Stimulated activated CD4-positive, alpha-beta T cell treated with anti-CD3 and anti-CD28 coated beads, Interleukin-15, amount 100 ng/mL, for 24 hours (primary cell): ENCODE measurements at places on chromosomes 2 and 18.
A peak's percentile ranks its signal among the peaks of the same experiment; 100 is the strongest.

DNA sequence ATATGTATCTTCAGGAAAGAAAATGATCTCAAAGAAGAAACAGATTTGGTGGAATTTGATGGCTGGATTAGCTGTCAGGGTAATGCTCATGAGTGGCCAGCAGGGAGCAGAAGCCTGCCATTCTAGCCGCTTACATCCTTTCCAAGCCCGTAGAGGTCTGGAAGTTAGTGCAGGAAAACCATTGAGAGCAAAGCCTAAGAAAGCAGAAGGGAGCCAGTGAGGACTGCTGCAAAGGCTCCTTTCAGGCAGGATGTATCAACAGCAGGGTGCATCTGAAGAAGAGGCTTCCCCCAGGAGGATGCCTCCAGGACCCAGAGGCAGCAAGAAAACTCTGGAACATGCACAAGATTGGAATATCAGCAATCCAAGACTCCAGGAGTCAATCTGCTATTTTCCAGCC lies 22.9 kb upstream of the LBH start:
- peak; percentile 56 for DNase-seq

- DNase-seq, result no peak
Measured at GRCh38 chr18:30855762-30856161, 186.8 kb downstream of the DSC3 start.

- DNase-seq, result no peak
Measured at GRCh38 chr2:157696036-157696435, 67.4 kb upstream of the ACVR1C start.

GRCh38 chr18:23822590-23823385 lies 133.5 kb downstream of the LAMA3 start:
- no peak for DNase-seq

DNA sequence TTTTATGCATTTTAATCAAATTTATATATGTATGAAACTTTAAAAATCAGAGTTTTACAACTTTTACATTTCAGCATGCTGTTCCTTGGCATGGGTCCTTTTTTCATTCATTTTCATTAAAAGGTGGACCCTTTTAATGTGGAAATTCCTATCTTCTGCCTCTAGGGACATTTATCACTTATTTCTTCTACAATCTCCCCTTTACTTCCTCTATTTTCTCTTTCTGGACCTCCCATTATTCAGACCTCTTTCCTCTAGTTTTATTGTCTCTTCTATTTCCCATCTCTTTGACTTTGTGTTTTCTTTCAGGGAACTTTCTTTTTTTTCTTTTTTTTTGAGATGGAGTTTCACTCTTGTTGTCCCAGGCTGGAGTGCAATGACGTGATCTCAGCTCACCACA lies 5.7 kb downstream of the PROC start:
- DNase-seq, result no peak

DNA sequence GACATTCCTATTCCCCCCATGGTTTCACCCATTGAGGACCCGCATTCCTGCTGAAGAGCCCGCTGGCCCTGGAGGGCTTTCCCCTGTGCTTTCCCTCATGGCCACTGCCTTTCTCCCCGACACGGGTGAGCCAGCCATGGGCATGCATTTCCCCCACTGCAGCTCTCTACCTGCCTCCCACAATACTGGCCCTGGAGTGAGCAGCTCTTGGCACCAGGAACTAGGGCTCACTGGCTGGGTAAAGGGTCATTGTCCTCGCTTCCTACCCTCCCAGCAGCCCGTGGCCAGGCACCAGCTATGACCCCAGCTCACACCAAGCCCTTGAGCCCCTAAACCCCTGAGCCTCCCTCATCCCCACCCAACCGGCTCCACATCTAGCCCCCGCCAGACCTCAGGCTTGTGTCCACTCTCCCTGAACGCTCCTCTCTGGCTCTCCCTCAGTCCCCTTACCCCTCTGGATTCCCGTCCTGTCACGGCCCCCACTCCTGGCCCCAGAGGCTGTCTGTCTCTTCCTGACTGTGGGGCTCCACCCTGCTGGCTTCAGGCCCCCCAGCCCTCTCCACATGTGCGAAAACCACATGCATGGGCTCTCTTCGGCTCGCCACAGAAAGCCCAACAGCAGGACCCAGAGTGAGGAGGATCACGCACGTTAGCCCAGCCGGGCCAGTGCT lies 199.8 kb downstream of the ZFP36L2 start:
- DNase-seq, result no peak

DNA sequence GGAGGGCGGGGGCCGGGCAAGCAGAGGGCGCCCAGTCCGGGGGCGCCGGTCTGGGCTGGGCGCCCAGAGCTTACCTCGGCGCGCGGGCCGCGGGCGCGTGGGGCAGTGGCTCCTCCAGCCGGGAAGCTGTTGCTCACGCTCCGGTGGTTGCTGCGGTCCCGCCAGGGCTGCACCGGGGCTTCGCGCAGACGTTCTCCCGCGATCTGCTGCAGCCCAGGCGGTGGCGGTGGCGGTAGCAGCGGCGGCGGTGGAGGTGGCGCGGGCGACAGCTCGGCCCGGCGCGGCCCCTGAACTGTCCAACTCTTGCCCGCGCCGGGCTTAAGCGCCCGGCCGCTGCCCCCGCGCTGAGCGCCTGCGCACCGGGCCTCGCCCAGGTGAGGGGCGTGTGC lies 391 bp downstream of the ZNF385B start:
- DNase-seq, result peak; percentile 20

- DNase-seq, result no peak
Measured at GRCh38 chr2:128320192-128320905, 1.7 kb upstream of the HS6ST1 start.

GRCh38 chr2:111121828-111122630 lies 1.3 kb downstream of the BCL2L11 start:
- peak; percentile 87 for DNase-seq

- no peak for DNase-seq
Measured at GRCh38 chr2:84297155-84297554, 161.9 kb downstream of the SUCLG1 start.

- DNase-seq, result no peak
Measured at GRCh38 chr2:98913916-98914712, 21.9 kb downstream of the CRACDL start.

- no peak for DNase-seq
Measured at GRCh38 chr2:168220965-168221819, 26.2 kb downstream of the STK39 start.

DNA sequence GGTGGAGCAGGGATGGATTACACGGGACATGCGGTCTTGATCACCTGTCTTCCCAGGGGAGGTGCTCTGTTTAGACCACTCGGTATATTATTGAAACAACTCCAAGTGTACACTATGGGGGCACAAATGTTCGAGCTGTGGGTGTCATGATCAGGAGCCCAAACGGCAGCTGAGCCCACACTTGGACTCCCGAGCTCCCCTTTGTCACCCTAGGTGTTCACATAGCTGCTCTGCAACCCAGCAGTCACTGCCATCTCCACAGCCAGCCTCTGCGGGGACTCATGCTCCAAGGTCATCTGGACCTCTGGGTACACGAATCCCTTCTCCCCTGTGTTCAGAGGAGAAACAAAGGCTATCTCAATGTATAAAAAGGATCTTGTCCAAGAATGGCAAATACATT lies 46.0 kb downstream of the CAPN13 start:
- DNase-seq, result no peak

- DNase-seq, result no peak
Measured at GRCh38 chr18:13412901-13413300, 194.3 kb downstream of the LDLRAD4 start.

GRCh38 chr18:9577361-9577760 lies 37.0 kb downstream of the PPP4R1 start:
- DNase-seq, result no peak

DNA sequence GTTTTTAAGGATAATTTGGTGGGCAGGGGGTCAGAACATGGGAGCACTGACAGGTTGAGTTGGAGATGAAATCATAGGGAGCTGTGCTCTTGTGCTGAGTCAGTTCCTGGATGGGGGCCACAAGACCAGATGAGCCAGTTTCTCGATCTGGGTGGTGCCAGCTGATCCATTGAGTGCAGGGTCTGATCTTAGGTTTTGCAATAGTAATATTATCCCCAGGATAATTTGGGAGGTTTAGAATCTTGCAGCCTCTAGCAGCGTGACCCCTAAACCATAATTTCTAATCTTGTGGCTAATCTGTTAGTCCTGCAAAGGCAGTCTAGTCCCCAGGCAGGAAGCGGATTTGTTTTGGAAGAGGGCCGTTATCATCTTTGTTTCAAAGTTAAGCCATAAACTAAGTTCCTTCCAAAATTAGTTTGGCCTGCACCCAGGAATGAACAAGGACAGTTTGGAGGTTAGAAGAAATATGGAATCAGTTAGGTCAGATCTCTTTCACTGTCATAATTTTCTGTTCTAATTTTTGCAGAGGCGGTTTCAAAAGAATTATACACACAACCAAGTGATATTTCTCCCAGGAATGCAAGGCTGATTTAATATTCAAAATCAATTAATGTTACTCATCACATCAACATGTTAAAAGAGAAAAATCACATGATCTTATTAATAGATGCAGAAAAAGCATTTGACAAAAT lies 23.0 kb downstream of the DBI start:
- no peak for DNase-seq

GRCh38 chr2:233477548-233478433 lies 88.8 kb downstream of the USP40 start:
- no peak for DNase-seq

DNA sequence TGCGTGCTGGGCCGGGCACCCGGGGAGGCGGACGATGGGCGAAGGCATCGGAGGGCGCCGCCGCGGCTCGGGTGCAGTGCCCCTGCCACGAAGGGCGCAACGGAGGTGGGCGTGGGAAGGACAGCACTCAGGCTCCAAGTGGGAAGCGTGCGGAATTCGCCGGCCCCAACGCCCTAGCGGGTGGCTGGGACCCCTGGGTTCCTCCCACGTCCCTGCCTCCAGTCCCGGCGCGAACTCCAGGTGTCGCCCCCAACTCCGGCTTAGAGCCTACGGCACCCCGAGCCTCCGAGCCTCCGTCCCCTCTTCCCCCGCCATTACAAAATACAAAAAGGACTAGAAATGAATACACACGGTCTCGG lies 1.3 kb downstream of the CYP27C1 start:
- no peak for DNase-seq

DNA sequence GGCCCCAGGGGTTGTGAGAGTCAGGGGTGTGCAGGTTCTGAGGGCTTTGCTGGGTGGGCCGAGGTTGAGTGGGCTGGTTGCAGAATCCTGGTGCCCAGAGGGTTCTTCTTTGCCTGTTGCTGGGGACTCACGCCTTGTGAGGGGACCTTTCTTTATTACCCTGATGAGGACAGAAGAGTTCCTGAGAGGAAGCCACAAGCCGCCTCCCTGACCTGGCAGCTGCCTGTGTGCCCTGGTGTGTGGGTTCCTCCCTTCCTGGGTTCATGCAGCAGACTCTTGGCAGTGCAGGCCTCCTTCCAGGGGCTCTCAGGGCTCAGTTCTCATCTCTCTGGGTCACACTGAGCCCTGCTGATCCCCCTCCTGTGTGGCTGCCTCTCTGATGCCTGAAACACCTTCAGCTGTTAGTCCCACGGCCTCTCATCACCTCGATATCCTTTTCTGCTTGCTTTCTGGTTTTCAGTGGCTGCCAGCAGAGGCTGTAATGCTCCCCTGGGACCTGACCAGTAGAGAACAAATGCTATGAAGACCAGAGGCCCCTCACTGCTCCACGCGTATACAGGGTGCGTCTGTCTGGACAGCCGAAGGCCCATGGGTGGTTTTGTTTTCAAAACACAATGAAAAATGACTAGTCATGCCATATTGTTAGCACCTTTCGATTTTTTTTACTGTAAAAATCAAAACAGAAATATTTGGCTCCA lies 191.3 kb downstream of the AGAP1 start:
- no peak for DNase-seq

- no peak for DNase-seq
Measured at GRCh38 chr18:60018618-60019462, 119.0 kb downstream of the PMAIP1 start.

DNA sequence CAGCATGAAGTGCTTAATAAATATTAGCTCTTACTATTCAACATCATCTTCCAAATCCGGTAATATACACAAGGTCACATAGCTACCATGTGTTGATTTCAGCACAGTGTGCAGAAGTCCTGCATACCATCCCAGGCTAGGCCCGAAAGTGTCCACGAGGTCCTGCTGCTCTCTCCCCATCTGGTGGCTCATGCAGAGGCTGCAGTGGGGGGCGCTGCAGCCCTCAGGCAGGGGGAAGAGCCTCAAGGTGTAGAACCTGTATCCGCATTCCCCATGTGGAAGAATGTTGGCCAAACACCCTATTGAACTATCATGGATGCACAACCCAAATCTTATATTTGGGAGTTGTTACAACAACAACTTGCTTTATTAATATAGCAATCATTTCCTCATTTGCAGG lies 88.5 kb downstream of the ST6GAL2 start:
- no peak for DNase-seq

- no peak for DNase-seq
Measured at GRCh38 chr2:180882959-180883358, 97.4 kb upstream of the UBE2E3 start.

GRCh38 chr2:216713691-216714336 lies 18.5 kb upstream of the IGFBP5 start:
- no peak for DNase-seq

- no peak for DNase-seq
Measured at GRCh38 chr18:22213333-22213973, 44.1 kb downstream of the GATA6 start.

- peak; percentile 5 for DNase-seq
Measured at GRCh38 chr18:58819051-58819450, 45.6 kb upstream of the ZNF532 start.

- peak; percentile 28 for DNase-seq
Measured at GRCh38 chr2:236545814-236546480, 23.7 kb upstream of the ACKR3 start.

DNA sequence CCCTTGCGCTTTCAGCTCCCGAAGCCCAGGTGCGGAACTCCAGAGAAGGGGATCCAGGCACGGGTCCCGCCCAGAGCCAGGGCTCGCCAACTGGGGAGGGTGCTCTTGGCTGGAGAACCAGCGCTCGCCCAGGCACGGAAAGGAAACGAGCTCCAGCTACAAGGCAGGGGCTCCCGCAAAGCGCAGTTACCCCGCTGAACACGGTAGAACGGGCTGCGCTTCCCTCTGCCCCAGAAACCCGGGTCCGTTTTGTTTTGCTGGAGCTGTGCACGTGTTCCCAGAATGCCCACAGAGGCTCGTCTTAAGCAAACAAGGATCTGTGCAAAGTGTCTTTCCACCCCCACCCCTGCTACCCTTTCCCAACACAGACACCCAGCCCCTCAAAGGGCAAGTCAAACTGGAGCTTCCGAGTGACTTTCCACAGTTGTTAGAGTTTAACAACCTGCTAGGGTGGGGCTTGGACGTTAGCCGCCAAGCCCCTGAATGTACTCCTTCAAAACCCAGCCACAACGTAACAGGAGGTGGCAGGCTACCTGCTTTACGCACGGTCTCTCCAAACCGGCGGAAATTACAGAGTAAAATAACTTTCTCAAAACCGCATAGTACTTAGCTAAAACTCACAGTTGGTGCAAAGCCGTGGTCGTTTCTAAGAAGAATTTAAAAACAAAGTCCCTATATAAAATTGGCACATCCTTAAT lies 775 bp downstream of the RNF125 start:
- peak; percentile 58 for DNase-seq

GRCh38 chr2:5555636-5556035 lies 136.5 kb upstream of the SOX11 start:
- no peak for DNase-seq

- DNase-seq, result no peak
Measured at GRCh38 chr2:206088248-206088647, 2.3 kb upstream of the INO80D start.

GRCh38 chr2:163414121-163414520 lies 321.7 kb downstream of the FIGN start:
- no peak for DNase-seq

- DNase-seq, result no peak
Measured at GRCh38 chr2:216546241-216546640, 47.6 kb downstream of the RPL37A start.

GRCh38 chr2:190713471-190713870 lies 64.6 kb downstream of the NAB1 start:
- no peak for DNase-seq

- DNase-seq, result no peak
Measured at GRCh38 chr2:171389325-171389724, 44.5 kb downstream of the METTL8 start.
